D721Med (cell line): ENCODE measurements at places on chromosomes 7 and 10.

DNA sequence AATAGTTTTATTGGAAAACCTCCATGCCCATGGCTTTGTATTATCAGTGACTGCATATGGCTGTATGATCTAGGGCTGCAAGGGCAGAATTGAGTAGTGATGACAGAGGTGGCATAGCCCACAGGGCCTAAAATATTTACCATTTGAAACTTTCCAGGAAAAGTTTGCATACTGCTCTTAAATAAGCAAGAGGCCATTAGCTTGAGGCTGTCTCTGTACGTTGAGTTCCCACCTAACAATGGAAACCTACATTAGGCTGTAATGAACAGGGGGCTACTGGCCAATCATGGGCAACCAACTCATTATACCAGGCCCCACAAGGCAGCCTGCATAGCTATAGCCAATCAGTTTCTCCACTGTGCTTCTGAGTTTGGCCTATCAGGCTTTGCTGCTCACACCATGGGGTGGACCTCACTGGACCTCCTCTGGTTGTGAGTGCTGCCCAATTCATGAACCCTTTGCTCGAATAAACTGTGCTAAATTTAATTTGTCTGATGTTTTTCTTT lies 673 bp upstream of the ST8SIA6 start:
- no peak for DNase-seq

DNA sequence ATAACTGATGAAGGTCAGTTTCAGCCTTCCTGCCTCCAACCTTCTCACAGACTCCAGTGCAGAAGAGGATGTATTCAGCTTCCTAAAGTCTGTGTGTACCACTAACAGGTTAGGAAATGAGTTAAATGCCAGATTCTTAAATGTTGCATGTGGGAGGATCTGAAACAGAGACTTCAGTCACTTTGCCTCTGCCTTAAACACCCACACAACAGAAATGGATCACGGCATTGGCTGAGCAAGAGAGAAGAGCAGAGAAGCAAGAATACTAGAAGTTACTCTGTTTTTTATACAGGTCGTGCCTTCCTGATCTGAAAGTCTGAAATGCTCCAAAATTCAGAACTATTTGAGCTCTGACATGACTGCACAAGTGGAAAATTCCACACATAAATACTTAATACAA lies 98.9 kb upstream of the ARHGAP21 start:
- no peak for DNase-seq

- DNase-seq: no peak
These were observed 10.6 kb downstream of the GLI3 start for GRCh38 chr7:42226354-42226941.

GRCh38 chr10:129416956-129417765 lies 49.9 kb upstream of the MGMT start:
- DNase-seq: no peak

DNA sequence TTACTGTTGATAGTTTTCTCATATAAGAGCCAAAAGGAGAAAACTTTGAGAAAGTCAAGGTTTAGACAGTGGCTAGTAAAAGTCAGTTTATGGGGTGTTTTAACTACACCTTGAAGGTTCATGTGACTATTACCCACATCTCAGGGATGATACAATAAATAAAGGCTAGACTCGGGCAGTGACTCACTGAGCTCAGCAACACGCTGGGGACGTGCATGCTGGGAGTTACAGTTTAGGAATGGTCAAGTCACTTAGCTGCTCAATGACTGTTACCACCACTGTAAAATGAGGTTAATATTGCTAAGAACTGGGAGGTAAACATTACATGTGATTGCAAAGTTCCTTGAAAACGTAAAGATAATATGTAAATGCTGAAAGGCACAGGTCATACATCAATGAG lies 1254.4 kb upstream of the PHF14 start:
- no peak for DNase-seq

DNA sequence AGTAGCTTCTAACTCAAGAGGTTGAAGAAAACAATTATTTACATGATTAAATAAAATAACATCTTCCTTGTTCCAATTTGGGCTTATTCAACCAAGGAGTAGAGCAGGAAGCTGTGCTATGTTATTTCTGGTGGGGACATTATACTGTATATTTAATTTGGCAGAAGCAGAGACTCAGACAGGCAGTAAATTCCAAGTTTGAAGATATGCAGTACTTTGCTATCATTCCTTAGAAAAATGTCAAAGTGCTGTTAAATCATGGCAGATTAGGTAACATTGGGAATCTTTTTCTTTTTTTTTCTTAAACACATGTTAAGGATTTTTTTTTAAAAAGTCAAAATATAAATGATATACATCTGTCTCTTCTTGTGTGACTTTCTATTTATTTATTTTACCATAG lies 190.1 kb downstream of the SUGCT start:
- DNase-seq: no peak

- no peak for DNase-seq
These were observed 640.4 kb downstream of the TYW1 start for GRCh38 chr7:67637023-67637358.

- DNase-seq: no peak
These were observed 16.1 kb upstream of the TAS2R40 start for GRCh38 chr7:143205560-143206293.

DNA sequence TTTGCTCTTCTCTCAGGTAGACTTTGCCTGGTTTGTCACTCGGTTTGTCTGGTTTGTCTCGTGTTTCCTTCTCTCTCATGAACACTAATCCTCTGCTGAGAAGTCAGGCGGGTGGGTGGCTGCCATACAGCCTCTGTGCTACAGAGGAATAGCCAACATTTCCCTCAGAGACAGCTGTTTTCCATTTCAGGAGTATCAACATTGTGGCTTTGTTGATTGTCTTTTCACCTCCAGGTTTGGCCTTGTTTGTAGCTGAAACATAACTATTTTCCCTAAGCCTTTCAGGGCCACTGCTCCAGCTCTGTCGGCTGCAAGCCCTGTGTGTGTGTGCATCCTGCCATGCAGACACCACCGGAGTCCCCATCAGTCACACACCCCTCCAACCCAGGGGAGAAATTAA lies 122.8 kb downstream of the BAMBI start:
- DNase-seq: no peak

GRCh38 chr10:85008488-85009184 lies 680.2 kb downstream of the CCSER2 start:
- DNase-seq: no peak

DNA sequence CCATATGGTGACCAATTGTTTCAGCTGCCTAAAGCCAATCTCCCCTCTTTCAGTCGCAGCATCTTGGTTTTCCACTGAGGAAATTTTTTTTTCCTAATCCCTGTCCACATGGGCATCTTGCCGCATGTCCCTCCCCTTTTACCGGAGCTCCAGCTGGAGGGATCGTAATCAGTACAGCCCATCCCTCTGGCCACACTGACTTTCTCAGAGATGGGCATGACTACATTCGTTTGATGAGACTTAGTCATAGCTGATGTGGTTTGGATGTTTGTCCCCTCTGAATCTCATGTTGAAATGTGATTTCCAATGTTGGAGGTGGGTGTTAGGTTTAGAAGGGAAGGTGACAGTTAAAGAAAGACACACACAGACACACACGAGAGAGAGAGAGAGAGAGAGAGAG lies 186.8 kb upstream of the CXCL12 start:
- DNase-seq: no peak
